ENCODE measurements at places on chromosomes 3 and 15.

GRCh38 chr15:48451736-48452135, 120.5 kb downstream of the DUT start:
- DNase-seq: no peak

DNA sequence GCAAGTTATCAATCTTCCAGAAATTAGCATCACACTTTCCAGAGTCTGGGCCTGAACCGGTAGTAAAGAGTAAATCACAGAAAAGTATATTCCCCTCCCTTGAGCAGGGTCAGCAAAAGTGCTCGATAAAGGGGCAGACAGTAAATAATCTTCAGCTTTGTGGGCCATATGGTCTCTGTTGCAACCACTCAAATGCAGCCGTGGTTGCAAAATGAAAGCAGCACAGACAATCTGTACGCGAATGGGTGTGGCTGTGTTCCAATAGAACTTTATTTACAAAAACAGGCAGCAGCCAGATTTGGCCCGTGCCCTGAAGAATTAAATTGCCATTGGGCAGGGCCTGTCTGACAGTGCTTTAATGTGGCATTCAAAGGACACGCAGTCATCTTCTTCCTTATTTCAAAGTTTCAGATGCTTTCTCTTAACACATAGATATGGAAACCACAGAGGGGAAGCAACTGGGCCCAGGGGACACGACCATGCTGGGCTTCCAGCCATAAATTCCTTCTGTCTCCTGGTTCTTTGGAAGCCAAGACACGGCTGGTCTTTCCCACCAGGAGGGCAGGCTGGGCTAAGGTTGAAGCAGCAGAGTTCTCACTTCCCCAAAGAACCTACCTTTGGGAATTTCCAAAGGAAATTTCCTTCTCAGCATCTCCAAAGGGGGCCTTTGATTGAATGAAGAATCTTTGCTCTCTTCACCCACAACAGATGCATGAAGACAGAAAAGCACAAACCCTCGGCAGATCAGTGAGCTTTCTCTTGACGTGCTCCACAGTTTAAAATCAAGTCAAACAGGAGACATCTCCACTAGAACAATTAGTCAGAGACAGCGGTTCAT, 489.8 kb upstream of the PROK2 start:
- DNase-seq: peak; percentile 93

DNA sequence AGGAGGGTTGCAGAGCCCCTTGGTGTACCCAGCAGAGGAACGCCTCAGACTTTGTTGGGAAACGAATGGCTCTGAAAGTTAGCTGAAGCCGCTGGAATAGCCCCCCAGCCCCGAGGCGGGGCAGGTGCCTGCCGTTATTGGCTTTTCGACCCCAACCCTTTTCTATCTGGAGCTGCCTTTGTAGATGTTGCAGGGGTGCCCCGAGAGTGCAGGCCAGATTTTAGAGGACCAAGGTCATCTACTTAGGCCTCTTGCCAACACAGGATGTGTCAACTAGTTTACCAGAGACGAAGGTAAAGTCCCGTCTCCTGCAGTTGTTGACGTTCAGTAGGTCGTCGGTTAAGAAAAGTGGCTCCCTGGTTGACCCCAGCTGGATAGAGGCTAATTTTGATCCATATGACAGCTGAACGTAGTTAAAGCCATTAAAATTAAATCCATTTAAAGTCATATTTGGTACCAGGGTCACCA, 579 bp upstream of the UBE3A start:
- DNase-seq: peak; percentile 21

GRCh38 chr3:38952721-38953120, 99.0 kb downstream of the SCN11A start:
- DNase-seq: no peak

GRCh38 chr3:74057169-74057568, 432.4 kb upstream of the PDZRN3 start:
- no peak for DNase-seq

DNA sequence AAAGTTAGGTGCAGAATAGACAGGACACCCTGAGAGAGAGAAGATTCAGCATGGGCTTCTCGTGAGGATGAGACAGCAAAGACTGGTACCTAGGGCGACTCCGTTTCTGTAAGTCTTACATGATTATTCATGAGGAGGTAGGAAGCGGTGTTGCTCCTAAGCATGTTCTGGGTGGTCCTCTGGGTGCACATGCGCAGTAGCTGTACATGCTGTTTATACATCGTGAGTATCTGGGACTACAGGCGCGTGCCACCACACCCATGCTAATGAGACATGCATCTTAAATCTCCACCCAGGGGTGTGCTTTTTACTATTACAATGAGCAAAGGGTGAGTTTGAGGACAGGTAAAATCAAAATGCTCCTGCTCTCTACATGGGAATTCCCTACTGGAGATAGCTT, 12.3 kb downstream of the ALPK3 start:
- no peak for DNase-seq

GRCh38 chr15:77514641-77515402, 94.1 kb downstream of the HMG20A start:
- no peak for DNase-seq

- no peak for DNase-seq
Measured at GRCh38 chr15:82535566-82536408, 4.5 kb downstream of the RPS17 start.

GRCh38 chr3:159825216-159825854, 163.3 kb upstream of the IL12A start:
- DNase-seq: no peak

DNA sequence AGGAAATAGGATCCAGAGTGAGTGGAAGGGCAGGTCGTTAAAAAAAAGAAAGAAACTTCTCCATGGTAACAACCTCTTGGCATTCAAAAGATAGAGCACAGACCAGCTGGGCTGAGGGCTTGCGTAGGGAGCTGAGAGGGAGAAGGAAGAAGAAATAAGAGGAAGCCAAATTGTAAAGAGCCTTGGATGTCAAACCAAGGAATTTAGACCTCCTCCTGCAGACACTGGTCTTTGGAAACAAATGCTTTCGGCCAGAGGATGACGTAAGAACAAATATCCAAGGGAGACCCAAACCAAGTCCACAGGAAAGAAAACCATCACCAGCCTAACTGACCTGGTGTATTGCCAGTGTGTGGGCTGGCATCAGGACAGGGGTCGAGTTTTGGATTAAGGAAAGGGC, 155.2 kb downstream of the UACA start:
- DNase-seq: no peak

DNA sequence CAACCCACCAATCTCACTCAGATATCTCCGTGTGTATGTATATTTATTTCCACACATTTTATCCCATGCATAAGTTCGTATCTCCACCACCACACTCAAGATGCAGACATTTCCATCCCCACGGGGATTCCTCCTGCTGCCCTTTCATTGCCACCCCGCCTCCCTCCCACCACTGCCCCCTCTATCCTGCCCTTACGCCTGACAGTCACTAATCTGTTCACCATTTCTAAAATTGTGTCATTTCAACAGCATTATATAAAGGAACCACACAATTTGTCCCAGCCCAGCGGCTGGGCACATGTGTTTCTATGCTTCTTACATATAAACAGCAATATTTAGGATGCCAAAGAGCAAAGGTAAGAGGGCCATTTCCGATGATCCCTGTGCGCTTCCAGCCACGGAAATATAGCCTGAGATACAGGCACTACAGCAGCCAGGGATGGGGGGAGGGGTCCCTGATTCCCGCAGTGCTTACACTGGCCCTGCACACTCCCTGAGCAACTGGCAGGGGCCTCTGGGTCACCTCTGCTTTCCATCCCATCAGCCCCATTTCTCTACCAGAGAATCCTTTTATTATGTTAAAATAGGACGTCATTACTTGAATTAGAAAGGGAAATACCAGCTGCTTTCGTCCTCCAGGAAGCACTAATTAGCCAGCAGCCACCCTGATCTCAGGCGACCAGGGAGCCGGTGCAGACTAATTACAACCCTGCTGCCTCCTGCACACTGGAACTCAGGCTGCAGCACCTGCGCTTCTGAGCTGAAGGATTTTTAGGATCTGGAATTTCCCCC, 372.0 kb upstream of the ATP10A start:
- DNase-seq: no peak

DNA sequence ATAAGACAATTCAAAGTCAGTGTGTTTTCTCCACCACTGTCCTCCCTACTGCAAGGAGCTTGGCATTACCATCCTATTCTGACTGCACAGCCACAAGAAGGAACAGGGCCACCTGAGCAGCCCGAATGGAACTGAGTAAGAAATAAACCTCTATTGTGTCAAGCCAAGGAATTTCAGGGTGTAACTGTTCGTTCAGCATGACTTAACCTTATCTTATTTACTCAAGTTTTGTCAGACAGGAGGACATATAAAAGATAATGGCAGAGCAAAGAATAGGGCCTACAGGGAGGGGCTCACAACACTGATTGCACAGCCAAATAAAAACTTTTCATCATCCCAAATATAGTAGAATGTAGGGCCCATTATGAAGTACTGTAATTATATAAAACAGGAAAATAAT, 236.1 kb downstream of the NEK10 start:
- no peak for DNase-seq

DNA sequence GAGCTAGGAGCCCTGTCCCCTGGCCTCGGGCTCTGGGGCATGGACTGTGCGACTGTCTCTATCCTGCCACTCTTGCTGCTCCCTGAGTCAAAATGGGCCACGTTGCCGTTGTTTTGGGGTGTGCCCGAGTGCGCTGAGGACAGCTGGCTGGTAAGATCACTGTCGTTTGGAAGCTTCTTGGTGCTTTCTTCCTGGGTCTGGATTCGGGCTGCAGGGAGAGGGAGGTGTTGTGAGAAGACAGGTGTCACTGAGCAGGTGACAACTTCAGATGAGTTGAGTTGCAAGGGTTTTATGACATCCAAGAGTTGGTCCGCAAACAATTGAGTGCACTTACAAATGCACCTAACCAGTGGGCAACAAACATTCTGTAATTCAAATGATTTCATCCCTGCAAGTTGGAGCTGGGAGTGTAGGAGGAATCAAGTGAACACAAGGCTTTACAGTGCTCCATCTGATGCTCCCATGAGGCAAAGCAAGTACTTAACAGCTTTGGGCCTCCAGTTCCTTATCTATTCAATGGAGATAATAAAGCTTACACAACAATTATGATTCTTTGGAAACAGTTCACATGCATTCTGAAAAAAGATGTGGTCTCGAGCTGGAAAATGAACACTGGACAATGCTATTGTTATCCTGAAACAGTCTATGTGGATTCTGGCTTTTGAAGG, 11.0 kb upstream of the STARD5 start:
- no peak for DNase-seq

- peak; percentile 88 for DNase-seq
Measured at GRCh38 chr3:177525987-177526712, 328.9 kb upstream of the TBL1XR1 start.

DNA sequence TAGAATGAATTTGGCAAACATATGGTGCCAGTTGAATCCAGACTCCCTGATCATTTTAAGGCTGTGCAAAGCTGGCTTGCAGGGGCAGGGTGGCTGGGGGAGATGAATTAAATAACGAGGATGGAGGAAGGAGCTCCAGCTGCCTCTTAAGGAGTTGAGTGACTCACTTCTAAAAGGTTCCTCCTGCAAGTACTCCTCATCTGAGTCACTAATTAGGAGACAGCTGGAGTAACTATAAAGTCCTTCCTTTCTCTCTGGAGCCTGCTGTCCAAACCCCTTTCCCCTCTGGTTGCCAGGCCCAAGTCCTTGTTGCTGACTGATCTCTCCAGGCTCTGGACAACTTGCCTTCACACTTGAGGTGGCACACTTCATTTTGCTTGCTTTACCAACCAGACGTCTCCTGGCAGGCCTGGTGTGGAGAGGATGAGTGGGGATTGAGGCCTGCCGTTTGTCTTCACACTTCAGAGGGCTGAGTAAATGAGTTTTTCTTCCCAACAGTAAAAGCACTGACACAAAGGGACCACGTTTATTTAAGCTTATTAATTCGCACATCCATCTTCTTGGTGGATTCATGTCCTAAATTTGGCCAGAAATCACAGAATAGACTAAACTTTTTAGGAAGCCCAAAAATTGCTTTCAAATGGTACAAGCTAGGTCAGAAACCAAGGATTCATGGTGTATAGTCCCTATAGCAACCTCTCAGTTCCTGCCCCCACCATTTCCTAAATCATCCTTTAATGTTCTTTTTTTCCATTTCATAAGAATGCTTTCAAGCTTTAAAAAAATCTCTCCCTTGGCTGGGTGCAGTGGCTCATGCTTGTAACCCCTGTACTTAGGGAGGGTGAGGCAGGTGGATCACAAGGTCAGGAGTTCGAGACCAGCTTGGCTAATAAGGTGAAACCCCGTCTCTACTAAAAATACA, 90.5 kb upstream of the MYRIP start:
- peak; percentile 73 for DNase-seq

DNA sequence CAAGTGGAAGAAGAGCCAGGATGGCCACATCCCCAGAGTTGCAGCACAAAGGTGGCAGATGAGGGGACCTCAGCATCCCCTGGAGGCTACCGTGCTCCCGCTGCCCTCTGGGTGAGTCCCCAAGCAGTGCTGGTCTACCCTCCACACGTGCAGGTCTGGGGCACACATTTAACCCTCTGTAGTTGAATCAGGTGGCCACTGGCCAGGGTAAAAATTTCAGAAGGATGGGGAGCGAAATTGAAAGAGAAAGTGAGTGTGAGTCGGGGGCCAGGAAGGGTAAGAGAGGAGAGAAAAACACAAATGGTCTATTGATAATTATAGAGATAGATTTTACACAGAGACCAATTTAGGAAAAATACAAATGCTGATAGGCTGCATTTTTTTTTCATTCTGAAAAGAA, 139.5 kb upstream of the EIF1B start:
- DNase-seq: no peak

GRCh38 chr15:58110999-58111717, 27.0 kb upstream of the AQP9 start:
- no peak for DNase-seq

- no peak for DNase-seq
Measured at GRCh38 chr15:89631902-89632264, 23.4 kb downstream of the KIF7 start.

GRCh38 chr3:181919375-181919774, 207.7 kb downstream of the SOX2 start:
- no peak for DNase-seq

DNA sequence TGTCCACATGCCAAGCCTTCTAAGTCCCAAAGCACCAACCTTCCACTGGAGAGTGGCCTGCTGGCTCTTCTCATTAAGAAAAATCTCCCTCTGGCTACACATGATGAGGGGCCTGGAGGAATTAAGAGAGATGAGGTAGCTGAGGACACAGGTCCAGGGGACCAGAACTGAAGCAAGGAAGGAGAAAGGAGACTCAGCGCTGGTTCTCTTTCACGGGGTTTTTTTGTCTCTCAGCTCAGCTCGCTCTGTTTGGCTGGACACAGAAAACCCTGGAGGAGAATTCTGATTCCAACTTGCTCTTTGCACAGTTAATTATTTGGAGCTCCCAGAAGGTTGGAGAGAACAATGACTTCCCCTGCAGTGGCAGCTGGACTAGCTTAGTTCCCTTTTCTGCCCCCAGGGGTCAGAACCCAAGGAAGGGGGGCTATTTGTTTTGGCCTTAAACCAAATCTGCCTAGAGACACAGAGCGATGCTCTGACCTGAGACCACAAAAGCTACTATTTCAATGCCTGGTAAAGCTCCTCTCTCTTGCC, 507.6 kb downstream of the FHIT start:
- DNase-seq: no peak

GRCh38 chr3:175411946-175412345, 552.8 kb downstream of the NAALADL2 start:
- DNase-seq: no peak

GRCh38 chr3:39474126-39474515, 6.6 kb downstream of the MOBP start:
- DNase-seq: no peak

GRCh38 chr15:99970891-99971430, 237.7 kb upstream of the LYSMD4 start:
- DNase-seq: no peak

All from AG10803 (cell line).